ENCODE measurements at places on chromosomes 5 and 9.

DNA sequence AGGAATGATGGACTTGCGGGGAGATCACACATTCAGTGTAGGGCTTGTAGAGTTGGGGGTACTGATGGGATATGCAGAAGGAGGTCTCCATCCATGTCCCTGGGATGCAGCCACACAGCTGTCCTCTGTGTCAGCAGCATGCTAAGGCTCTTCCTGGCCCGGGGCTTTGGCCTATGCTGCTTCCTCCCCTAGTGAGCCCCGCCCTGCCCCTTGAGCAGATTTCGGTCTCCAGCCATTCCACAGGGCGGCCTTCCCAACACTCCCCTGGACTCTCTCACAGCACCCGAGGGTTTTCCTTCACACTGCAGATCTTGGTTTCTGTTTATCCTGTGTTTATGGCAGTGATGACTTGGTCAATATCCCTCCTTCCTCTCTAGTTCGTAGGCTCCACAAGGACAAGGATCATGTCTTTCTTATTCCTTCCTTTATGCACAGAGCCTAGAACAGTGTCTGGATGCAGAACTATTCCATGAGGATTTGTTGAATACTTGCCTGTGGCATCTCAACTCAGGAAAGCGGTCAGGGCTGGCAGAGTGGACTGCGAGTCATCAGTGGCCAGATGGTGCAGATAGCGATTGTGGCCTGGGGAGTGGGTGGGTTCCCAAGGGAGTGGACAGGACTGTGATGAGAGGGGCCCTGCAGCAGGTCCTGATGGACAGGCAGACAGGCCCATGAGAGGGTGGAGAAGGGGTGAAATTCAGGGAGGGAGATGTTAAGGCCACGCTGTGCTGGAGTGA is 114.2 kb downstream of the RGS3 start:
- no peak for DNase-seq

- no peak for DNase-seq
Observed at GRCh38 chr9:4243113-4243512, 56.8 kb downstream of the GLIS3 start.

DNA sequence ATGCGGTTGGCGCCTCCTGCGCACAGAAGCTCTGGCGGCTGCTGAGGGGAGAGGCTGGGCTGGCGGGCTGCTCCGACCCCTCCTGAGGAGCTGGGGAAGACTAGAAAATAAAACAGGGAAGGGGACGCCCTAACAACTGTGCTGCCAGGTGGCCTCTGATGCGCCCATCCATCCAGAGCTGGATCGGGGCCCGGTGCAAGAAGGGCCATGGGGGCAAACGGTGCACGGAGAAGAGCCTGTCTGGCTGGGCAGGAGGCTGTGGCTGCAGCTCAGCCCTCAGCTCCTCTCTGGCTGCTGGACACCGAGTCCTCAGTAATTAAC is 21.0 kb upstream of the MRNIP start:
- DNase-seq: no peak

DNA sequence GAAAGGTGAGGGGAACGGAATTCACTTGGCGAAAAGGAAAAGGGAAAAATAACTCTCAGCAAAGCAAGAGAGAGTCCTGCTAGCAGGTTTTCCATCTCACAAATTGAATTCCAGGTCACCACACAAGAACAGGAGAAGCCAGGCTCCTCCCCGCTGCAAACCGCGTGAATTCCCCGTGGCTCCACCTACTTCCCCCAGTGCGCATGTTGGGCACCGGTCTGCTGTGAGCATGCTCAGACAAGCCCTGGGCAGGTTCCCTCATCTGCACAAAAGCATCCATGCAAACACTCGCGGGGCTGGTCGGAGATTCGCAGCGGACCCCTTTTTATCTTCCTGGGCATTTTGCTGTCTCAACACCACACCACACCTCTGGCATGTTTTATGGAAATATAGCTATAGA is 58.5 kb upstream of the S1PR3 start:
- no peak for DNase-seq

GRCh38 chr5:81007637-81008027 is 47.5 kb downstream of the RASGRF2 start:
- DNase-seq: no peak

GRCh38 chr5:122053181-122054109 is 24.6 kb downstream of the LOX start:
- peak; percentile 3 for DNase-seq

DNA sequence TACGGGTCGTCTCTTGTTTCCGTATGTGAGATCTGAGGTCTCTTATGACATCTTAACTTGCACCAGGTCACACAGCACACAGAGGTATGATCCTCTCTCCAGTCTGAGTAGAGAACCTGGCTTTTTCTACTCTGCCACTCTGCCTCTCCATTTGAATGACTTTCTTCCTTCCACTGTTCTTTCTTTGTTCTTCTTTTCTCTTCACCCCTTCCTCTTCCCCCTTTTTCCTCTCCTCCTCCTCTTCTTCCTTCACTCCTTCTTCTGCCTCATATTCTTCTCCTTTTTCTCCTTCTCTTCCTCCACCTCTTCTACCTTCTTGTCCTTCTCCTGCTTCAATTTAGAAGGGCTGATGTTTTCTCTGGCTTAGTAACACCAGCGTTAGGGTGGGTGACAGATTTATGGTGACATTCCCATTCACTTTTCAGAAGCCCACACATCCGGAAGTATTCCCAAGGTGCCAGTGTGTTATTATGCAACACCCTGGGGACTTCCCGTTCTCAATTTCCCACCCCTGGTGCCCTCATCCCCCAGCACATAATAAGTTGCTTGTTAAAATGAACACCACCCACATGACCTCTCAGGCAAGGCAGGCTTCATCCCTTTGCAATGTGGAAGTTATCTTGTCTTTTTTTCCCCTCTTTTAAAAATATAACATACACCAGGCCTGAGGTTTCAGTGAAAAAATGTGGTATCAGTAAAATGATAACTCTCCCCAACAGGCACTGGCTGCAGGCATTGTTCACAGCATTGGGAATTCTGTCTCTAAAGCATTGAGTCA is 122.0 kb downstream of the PAPPA start:
- DNase-seq: no peak

- DNase-seq: no peak
Observed at GRCh38 chr5:52787600-52788504, at the start of the genes ITGA1 and PELO. Gene ITGA1, plus strand, starts transcription at chr5:52787916. Its CDS starts 438 bp downstream, at chr5:52788354. Gene PELO, plus strand, starts transcription at chr5:52787916. Its CDS starts 12,479 bp downstream, at chr5:52800395.

GRCh38 chr5:39541920-39542319 is 117.1 kb upstream of the DAB2 start:
- DNase-seq: no peak

GRCh38 chr9:2086971-2087370 is 71.8 kb downstream of the SMARCA2 start:
- DNase-seq: no peak

GRCh38 chr5:138743484-138743883 is 9.7 kb upstream of the CTNNA1 start:
- DNase-seq: no peak

DNA sequence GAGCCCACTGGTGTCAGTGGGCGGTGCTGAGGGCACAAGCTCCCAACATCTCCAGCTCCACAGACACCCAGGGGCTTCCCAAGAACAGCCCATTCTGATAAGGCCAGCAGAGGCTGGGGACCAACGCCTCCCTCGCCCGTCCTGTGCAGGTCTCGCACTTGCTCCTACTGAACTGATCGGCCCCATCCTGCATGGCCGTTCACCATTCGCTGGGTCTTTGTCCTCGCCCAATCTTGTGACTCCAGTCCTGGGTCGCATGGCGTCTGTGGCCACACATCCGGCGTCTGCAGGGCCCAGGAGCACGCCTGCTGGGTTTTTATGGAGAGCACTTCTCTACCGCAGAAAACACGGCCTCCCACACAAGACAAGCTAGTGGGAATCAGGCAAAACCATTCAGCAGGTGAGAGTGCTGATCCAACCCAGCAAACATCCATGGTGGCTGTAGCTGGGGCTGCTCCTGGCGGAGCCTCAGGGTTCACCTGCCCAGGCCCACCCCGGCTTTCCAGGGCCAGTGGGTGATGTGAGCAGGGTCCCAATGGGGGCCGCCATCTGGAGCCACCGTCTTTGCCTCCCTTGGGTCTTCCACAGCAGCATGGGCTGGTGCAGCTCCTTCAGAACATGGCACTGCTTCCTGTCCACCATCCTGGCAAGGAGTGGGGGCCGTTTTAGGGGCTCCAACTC is 7.4 kb downstream of the LRRC14B start:
- no peak for DNase-seq

- no peak for DNase-seq
Observed at GRCh38 chr5:53974021-53974420, 336.4 kb downstream of the ARL15 start.

GRCh38 chr5:135221187-135221473 is 177.9 kb downstream of the MACROH2A1 start:
- no peak for DNase-seq

DNA sequence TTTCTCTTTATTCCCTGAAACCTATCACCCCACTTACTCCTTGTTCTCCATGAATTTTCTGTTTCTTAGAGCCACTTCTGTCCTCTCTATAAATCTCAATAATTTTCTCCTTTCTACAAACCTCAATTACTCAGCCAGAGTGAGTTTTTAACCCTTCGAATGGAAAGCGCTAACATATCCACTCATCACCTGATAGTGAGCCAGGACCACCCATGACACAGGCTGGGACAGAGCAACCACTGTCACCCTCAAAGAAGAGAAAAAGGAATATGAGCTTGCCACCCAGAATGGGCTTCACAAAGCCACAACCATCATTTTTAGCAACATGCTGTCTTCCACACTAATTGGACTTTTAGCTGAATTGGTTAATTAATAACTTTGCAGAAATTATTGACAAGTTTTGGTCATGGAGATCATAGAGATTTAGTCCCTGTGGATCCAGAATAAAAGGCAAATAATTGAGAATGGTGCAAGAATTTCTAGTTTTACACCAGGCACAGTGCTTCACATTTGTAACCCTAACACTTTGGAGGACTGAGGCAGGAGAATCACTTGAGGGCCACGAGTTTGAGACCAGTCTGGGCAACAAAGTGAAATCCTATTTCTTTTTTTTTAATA is 32.1 kb upstream of the SELENOP start:
- no peak for DNase-seq

GRCh38 chr9:109926421-109926869 is 146.4 kb downstream of the PALM2AKAP2 start:
- DNase-seq: no peak

DNA sequence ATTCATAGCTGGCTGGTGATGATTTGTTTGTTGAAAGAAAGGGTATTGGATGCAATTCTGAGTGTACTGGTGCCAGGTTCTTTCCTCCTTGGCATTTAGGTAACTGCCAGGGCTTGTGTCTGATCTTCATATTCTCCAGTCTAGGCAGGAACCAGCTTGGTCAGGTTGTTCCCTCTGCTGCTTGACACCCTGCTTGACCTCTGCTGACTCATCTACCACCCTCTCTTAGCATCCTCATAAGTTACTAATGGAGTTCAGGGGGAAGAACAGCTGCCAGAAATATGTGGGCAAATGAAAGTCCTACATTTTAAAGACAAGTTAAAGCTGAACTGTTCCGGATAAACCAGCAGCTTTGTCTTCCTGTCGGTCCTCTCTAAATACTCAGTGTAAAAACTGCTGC is 116.1 kb upstream of the TNC start:
- no peak for DNase-seq

- no peak for DNase-seq
Observed at GRCh38 chr9:19154135-19154612, 26.9 kb upstream of the PLIN2 start.

- DNase-seq: peak; percentile 17
Observed at GRCh38 chr9:110183208-110184145, 24.5 kb downstream of the C9orf152 start.

- DNase-seq: peak; percentile 8
Observed at GRCh38 chr9:121992571-121993212, 100.4 kb downstream of the TTLL11 start.

GRCh38 chr9:11632691-11633090 is 1019.9 kb upstream of the PTPRD start:
- peak; percentile 82 for DNase-seq

- DNase-seq: no peak
Observed at GRCh38 chr9:25415718-25416117, 262.5 kb downstream of the TUSC1 start.

GRCh38 chr5:107457138-107457537 is 213.6 kb downstream of the EFNA5 start:
- DNase-seq: no peak

DNA sequence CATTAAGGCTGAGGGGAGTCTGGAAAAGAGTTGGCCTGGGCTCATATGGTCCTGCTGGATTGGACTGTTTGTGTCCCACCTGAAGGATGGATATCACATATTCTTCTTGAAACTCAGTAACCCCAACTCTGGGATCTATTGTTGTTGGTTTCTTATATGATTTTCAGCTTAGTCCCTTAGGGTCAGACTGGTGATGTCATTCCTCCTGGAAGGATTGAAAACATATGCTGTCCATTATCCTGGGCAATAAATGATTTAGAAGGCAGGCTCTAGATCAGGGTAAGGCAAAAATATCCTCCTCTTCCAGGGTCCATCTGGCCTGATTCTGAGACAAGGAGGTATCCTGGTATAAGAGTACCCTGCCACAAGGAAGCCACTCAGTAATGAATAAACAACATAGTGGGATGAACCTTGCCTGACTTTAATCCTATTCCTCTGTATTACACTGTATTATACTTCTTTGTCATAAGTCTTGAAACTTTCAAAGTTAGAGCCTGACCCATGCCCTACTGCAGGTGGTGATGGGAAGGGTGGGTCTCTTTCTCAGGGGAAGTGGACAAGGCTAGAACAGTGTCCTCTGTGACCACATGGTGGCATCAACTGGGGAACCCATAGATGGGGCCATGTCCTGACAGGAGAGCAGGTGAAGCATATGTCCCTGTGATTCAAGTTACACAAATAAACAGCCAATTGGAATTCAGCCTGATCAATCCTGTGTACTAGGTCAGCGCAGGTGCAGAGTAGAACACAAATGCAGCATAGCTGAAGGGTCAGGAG is 454.4 kb upstream of the TRPC7 start:
- no peak for DNase-seq

DNA sequence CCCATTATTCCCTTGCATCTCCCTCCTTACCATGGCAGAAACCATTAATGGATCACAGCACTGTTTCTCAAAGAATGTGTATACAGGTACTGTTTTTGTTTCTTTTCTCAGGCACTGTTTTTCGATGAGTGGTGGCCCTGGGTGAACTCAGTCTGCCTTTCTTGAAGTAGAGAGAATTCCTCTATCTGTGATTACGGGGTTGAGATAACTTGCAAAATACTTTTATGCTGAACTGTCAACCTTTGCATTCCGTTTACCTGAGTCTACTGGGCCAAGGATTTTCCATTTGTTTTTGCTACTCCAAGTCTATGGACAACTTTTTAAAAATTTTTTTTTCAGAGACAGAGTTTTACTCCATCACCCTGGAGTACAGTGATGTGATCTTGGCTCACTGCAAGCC is 82.7 kb upstream of the CLINT1 start:
- DNase-seq: no peak

- no peak for DNase-seq
Observed at GRCh38 chr5:129698661-129699060, 49.2 kb upstream of the MINAR2 start.

- DNase-seq: no peak
Observed at GRCh38 chr5:12073426-12073825, 169.2 kb upstream of the CTNND2 start.

GRCh38 chr5:78550891-78551290 is 97.7 kb downstream of the LHFPL2 start:
- no peak for DNase-seq

Data from NCI-H446 treated with DMSO at 0.1 percent for 48 hours (cell line).